NCI-H526 treated with DMSO at 0.1 percent for 48 hours (cell line): ENCODE measurements at places on chromosomes 13 and 19.
A peak's percentile ranks its signal among the peaks of the same experiment; 100 is the strongest.

- DNase-seq: no peak
These were observed 46.5 kb upstream of the TFDP1 start for GRCh38 chr13:113537909-113538688.

- no peak for DNase-seq
These were observed 4.1 kb downstream of the SWSAP1 start for GRCh38 chr19:11378319-11379189.

DNA sequence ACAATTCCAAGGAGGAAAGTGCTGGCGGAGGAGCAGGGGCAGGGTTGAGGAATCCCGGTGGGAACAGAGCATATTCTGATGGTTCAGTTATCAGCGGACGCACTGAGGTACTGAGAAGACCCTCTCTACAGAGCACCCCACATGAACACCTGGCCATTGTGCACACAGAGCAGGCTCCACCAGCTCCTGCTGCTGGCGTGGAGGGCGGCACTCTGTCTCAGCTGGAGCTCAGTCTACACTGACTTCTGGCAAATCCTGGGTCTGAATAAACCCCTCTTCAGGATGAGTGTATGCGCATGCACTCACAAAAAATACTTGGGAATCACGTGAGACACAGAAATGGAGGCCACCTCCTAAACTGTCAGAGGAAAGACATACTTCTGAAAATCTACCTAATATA, 114.4 kb upstream of the IRS2 start:
- DNase-seq: no peak

DNA sequence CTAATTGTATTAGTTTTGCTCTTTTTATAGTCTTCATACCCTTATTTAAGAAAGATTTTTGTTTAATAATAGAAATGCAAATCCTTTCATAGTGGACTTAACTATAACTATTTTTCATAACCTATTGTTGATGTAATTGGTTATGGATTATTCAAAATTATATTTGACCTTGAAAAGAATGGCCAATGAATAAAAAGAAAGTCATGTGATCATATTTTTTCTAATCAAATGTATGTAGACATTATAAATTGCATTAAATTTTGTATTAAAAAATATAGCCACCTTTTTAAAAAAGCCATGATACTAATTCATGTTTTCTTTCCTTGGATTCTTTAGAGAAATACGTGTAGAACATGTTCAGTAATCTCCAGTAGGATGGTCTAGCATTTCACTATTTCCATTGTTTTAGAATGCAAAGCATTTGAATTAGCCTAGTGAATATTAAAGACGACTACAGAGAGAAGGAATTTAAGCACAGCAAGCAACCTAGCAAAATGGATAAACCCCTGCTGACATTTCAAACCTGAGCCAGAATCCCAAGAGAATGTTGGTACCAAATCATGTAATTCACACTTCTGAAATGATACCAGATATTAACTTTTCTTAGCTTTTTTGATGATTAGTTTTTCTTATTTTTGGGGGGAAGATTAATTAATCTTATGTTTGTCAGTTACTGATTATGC, 1297.4 kb upstream of the MIR17HG start:
- DNase-seq: no peak

GRCh38 chr19:18193388-18194180, 566 bp downstream of the MPV17L2 start:
- no peak for DNase-seq

GRCh38 chr19:51458051-51458645, at the start of gene SIGLEC8:
Gene SIGLEC8, minus strand, starts transcription at chr19:51458454. Its CDS starts 67 bp downstream, at chr19:51458387.
- no peak for DNase-seq

DNA sequence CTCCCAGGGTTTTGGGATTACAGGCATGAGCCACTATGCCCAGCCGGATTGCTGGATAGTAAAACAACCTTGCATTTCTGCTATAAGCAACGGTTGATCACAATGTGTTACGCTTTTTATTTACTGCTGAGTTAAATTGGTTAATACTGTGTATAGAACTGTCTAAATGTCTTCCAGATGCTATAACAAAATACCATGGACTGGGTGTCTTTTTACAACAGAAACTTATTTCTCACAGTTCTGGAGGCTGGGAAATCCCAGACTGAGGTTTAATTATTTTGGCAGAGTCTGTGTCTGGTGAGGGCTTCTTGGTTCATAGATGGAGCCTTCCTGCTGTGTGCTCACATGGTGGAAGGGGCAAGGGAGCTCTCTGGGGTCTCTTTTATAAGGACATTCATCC, 65.5 kb downstream of the ING1 start:
- DNase-seq: no peak

- no peak for DNase-seq
These were observed 6.4 kb downstream of the MOB3A start for GRCh38 chr19:2089727-2090053.

DNA sequence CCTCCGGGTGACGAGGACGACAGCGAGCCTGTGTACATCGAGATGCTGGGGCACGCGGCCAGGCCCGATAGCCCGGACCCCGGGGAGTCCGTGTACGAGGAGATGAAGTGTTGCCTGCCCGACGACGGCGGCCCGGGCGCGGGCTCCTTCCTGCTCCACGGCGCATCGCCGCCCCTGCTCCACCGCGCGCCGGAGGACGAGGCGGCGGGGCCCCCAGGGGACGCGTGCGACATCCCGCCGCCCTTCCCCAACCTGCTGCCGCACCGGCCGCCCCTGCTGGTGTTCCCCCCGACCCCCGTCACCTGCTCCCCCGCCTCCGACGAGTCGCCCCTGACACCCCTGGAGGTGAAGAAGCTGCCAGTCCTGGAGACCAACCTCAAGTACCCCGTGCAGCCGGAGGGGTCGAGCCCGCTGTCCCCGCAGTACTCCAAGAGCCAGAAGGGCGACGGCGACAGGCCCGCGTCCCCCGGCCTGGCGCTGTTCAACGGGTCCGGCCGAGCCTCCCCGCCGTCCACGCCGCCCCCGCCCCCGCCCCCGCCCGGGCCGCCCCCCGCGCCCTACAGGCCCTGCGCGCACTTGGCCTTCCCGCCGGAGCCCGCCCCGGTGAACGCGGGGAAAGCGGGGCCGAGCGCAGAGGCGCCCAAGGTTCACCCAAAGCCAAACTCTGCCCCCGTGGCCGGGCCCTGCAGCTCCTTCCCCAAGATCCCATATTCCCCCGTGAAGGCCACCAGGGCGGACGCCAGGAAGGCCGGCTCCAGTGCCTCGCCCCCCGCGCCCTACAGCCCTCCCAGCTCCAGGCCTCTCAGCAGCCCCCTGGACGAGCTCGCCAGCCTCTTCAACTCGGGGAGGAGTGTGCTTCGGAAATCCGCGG, 511.3 kb downstream of the MYO16 start:
- DNase-seq: no peak

- no peak for DNase-seq
These were observed 51.7 kb upstream of the EEF1AKMT1 start for GRCh38 chr13:20825477-20825875.

GRCh38 chr13:26646603-26647002, 89.1 kb downstream of the WASF3 start:
- DNase-seq: no peak

- no peak for DNase-seq
These were observed 203.6 kb upstream of the NBEA start for GRCh38 chr13:34738254-34738992.

DNA sequence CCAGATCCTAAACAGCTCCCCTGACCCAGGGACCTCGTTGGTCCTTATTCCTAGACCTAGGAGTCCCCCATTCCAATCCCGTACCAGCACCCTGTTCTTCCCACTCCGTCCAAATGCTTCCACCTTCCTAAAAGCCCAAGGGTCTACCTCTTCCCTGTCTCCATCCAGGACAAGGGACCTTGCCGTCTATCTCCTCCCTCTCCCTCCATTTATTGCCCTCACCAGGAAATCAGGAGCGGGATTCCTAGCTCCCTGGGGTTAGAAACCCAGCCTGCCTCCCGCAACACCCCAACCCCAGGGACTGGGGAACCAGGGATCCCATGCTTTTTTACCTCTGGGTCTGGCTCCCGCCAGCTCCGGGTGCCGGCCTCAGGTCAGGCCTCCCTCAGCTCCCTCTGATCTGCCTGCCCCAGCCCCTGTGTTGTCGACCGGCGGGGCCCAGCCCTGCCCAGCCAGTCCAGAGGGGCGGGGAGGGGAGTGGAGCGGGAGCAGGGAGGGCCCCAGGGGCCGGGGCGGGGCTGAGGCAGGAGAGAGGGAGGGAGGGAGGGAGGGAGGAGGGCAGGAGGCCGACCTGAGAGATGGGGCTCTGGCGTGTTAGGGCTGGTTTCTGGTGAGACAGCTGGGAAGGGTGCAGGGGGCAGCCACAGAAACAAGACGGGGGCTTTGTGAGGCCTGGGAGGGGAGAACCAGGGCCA, at the start of gene B3GNT8:
B3GNT8 (minus strand) TSS at position 423 of the 695 bp plus-strand sequence. CDS start 596 bp downstream, outside the sequence.
- DNase-seq: peak; percentile 28

DNA sequence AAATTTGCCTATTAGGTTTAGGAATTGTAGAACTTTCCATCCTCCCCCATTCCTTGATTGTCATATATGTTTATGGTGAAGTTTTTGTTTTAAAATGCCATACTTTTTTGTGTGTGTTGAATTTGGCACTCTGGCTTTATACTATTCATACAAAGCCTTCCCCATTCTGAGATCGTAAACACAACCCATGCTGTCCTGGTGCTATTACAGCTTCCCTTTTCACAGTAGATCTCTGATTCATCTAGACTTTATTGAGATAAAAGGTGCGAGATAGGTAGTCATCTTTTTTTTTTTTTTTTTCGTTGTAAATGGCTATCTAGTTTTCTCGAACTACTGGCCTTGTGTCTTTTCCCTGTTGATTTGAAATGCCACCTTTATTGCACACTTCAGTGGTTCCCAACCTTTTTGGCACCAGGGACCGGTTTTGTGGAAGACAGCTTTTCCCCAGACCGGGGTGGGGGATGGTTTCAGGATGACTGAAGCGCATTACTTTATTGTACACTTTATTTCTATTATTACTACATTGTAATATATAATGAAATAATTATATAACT, 94.6 kb downstream of the LRCH1 start:
- no peak for DNase-seq

GRCh38 chr19:872266-872951, 12.9 kb downstream of the CFD start:
- DNase-seq: no peak

- no peak for DNase-seq
These were observed 1591.5 kb downstream of the PCDH9 start for GRCh38 chr13:65638572-65639168.

DNA sequence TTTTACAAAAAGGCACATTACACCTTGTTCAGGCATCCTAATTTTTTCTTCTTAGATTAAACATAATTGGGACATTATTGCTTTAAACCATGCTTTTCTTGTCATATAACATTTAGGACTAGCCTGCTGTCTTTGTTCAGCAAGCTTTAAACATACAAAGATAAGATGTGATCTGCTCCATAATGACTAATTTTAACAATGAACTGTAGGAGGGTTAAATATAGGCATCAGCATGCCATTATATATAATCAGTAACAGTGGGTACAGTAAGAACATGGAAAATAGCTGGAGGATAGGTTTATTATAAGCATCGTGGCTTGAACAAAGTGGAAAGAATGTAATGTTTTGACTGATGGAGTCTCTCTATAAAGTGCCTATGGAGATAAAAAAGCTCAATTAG, 661.7 kb downstream of the SLITRK6 start:
- no peak for DNase-seq

- no peak for DNase-seq
These were observed 1.9 kb upstream of the RASA3 start for GRCh38 chr13:114134111-114134943.

GRCh38 chr13:27016875-27017274, 154.7 kb downstream of the USP12 start:
- DNase-seq: no peak

DNA sequence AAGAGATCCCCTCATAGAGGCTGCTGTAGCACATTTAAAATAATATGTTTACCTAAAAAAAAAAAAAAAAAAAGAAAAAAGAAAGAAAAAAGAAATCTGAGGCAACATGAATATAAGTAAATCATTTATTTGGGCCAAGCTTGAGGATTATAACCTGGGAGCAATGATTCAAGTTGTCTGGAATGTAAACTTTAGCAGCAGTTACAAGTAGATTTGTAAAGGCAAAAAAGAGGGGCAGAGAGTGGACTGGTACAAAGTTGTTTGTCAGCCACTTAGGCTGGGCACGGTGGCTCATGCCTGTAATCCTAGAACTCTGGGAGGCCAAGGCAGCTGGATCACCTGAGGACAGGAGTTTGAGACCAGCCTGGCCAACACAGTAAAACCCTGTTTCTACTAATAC, 11.3 kb downstream of the ZNF43 start:
- no peak for DNase-seq

- DNase-seq: no peak
These were observed 862.6 kb downstream of the DIAPH3 start for GRCh38 chr13:59301174-59301567.

DNA sequence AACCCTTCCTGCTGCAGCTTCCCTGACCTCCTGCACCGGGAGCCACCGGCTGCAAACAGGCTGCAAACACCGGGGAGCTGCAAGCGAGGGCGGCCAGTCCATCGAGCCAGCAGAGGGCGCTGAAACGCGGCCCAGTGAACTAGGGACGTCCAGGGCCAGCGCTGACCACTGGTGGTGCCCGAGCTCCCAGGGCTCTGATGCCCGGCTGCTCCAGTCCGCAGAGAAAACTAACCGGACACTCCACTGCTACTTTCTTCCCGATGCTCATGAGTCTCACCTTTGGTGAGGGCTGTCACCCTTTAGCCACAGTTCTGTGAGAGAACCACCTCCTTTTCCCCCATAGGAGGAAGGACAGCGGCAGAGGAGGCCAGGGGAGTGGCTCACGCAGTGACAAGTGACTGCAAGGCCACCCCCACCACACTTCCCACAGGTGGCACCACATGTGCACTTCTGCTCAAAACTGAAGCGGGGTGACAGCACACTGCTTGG, 82.8 kb upstream of the MTIF3 start:
- peak; percentile 45 for DNase-seq

GRCh38 chr13:23497191-23497590, 63.7 kb upstream of the SACS start:
- no peak for DNase-seq

DNA sequence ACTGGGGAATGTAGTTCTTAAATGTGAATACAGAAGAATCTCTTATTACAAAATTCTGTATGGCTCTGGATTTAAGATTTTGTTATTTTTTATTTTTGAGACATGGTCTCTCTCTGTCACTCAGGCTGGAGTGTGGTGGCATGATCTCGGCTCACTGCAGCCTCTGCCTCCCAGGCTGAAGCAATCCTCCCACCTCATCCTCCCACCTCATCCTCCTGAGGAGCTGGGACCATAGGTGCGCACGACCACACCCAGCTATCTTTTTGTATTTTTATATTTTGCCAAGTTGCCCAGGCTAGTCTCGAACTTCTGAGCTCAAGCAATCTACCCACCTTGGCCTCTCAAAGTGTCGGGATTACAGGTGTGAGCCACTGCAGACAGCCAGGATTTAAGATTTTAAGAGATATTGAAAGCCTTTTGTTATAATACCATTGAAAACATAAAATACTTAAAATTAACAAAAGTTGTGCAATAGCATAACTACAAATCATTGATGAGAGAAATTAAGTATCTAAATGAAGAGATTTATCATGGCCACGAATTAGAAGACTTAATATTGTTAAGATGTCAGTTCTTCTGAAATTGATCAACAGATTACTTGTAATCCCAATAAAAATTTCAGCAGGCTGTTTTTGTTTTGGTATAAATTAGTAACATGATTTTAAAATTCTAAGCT, 13.4 kb downstream of the CYP2A6 start:
- DNase-seq: no peak

GRCh38 chr13:29547153-29547552, 48.3 kb downstream of the SLC7A1 start:
- DNase-seq: no peak

GRCh38 chr13:50224534-50224933, 209.3 kb downstream of the KCNRG start:
- DNase-seq: no peak
